ENCODE measurements at places on chromosomes 4 and X.

DNA sequence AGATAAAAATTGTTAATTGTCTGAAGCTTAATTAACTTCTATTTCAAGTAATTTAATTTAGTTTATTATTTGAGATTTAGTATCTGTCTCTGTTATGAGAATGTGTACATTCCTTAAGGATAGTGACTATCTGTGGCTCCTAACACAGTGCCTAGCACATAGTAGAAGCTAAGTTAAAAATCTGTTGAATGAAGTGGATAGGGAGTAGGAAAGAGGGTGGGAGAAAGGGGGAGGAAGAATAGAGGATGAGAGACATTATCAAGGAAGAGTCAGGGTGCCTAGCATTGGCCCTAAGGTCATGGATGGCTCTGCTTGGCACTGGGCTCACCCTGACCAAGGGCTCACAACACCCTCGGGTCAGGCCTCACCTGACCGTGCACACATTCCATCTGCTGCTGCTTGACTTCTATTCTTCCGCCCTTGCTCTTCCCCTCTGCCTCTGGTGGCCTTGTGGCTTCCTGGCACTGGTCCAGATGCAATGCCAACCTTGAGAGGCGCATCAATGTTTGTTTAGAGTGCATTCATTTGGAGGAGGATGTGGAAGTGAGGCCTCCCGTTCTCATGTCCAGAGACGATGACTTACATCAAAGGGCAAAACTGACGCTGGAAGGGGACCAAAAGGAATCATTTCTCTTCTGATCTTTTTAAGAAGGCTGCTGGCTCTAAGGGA lies 42.3 kb downstream of the TRIM2 start:
- DNase-seq = no peak

DNA sequence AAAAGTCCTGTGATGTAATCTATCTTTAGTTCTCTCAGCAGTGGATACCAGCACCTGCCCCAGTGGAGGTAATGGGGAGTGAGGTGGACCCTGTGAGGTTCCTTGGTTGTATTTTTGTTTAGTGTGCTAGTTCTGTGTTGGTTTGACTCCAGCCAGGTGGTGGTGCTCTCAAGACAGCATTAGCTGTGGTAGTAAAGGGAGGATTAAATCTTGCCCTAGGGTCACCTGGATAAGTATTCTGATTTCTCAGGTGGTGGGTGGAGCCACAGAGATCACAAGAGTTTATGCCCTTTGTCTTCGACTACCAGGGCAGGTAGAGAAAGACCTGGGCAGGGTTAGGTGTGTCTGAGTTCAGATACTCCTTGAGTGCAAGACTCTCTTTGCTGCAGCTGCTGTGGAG lies 176.3 kb upstream of the EDA2R start:
- no peak for DNase-seq

DNA sequence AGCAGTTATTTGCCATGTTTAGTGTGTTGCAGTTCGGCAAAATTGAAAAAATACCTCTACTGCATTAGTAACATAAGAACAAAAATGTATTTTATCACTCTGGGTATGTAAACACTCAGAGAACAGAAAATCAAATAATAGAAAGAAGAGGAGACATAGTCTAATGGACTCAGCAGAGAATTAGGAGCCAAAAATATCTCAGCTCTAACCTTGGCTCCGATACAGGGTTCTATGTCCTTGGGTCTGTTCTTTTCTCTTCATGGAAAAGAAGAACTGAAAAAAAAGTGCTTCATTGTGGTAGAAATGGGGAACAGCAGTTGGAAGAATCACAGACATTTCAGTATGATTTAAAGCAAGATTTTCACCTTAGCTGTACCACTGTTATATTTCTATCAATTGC lies 240.5 kb upstream of the CXXC4 start:
- DNase-seq = no peak

DNA sequence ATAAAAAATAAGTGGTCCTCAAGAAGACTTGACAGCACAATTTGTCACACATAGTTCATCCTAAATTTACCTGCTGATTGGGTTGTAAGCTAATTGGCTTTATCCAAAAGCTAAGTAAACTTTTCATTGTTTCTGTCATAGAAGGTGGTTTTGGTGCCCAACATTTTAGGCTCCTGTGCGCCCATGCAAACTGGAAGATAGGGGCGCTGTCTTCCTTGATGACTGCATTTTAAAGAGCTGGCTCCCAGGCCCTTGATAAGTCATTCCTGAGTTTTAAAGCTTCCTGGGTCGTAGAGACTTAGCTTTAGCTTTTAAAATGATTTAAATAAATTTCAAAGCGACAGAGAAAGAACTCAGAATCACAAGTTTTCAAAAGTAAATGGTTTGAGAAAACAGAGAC lies 625.4 kb upstream of the GALNT7 start:
- no peak for DNase-seq

- no peak for DNase-seq
Measured at GRCh38 chr4:138996090-138996489, 19.5 kb upstream of the NOCT start.

- no peak for DNase-seq
Measured at GRCh38 chrX:11446336-11446735, 153.1 kb downstream of the AMELX start.

DNA sequence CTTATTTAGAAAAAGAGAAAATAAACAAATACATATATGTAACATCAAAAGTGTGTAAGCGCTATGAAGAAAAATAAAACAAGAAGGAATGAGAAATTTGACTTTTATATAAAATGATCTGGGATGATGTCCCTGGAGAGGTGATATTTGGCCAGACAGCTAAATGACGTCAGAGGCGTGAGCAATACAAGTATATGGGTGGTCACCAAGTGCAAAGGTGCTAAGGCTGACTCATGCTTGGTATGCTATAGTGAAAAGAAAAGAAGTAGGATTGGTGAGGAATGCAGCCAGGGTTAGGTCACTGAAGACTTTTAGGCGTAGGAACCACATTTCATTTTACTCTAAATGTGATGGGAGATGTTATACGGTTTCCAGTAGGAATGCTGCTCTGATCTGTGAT lies 1049.1 kb upstream of the TENM3 start:
- DNase-seq = no peak

Measured in putamen (tissue), 1 donor.